T-helper 2 cell treated with Interferon-gamma antibody and Interleukin-4, amounts not matched to agents 5 μg/mL and 100 μg/mL, for 36 hours (primary cell): ENCODE measurements at places on chromosomes 13 and 19.

DNA sequence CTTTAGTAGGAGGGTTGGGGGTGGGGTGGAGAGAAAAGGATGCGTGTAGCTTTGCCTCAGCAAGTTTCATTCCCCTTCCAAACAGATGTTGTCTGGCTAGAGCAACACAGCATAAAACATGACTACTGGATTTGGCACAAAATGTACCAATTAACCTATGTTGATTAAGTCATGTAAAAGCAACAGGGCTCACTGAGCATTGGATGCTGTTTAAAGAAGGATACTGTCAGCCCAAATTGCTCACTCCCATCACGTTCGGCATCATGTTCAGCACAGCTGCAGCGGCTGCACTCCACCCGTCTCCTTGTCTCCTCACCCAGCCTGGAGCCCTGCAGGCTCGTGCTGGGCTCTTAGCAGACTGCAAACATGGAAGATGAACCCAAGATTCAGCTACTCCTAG is 77.5 kb downstream of the DLEU7 start:
- no peak for DNase-seq

DNA sequence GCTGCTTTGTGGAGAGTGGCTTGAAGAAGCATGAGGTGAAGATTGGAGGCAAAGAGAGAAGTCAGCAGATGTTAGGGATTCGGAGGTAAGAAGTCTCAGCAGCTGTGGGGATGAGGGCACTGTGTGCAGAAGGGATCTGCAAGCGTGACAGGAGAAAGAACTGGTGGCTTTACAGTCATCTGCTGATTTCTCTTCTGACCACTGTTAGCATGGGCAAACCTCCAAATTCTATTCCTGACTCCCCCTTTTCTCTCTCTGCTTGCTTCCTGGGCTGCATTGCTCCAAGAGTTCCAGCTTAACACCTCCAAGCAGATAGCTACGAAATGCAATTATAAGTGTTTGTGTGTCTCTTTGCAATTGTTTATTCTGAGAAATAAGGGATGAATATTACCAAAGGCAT is 159.6 kb downstream of the GGACT start:
- DNase-seq: no peak

DNA sequence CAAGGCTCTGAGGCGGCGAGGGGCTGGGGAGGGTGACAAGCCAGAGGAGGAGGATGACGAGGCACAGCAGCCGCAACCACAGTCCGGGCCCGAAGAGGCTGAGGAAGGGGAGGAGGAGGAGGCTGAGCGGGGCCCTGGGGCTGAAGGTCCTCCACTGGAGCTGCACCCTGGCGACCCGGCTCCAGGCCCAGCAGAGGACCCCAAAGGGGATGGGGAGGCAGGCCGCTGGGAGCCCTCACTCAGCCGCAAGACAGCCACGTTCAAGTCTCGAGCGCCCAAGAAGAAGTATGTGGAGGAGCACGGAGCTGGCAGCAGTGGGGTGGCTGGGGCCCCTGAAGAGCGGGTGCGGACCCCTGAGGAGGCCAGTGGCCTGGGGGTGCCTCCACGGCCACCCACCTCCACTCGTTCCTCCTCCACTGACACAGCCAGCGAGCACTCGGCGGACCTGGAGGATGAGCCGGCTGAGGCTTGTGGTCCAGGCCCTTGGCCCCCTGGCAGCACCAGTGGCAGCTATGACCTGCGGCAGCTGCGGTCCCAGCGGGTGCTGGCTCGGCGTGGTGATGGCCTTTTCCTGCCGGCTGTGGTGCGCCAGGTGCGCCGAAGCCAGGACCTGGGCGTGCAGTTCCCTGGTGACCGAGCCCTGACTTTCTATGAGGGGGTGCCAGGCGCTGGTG is 2.9 kb downstream of the CIC start:
- no peak for DNase-seq

- no peak for DNase-seq
Measured at GRCh38 chr13:75399168-75399878, 82.6 kb downstream of the TBC1D4 start.

GRCh38 chr19:19748249-19748938 is 15.5 kb upstream of the ZNF14 start:
- DNase-seq: no peak
